Mucosa of descending colon (tissue), 3 donors: ENCODE measurements at places on chromosomes 1 and 21.

GRCh38 chr1:170620164-170620563, 43.8 kb upstream of the PRRX1 start:
- no peak for DNase-seq

DNA sequence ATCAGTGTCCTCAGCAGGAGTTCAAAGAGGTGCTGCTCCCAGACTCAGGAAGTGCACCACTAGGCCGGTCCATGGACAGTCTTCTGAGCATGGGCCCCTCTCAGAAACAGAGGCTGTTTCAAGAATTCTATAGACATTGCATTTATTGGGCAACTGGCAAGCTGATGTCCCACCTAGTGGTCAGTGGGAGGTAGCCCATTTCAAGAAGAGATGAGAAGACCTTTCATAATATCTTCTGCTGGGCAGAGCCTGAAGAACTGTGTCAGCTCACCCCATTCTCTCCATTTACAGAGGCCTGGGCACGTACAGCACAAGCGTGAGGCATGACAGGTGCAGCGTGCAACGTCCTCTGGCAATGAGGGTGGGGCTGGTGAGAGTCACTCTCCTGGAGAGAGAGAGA, 216.0 kb downstream of the DYRK1A start:
- DNase-seq = no peak

DNA sequence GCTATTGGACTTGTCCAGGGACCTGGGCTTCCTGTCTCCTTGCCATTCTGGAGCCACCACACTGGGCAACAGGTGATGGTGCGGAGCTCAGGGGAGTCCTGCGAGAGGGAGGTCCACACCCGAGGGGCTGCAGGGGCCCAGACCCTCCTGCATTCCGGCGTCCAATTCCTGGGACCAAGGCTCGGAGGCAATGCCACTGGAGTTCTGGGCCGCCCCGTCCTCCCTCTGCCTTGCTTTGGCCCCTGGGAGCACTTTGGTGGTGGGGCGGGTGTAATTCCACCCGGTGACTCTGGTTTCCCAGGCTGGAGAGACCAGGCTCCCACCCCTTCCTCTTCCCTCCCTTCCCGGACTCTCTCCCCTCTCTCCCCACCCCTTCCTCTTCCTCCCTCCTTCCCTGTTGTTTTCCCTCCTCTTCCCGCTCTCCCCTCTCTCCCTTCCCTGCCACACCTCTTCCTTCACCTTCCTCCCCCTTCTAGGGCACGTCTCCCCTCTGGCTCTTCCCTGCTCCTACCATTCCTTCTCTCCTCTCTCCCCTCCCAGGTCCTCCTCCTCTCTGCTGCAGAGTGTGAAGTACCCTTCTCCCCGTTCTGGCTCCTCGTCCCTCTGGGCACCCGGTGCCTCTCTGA, 2.0 kb downstream of the PRKCZ start:
- DNase-seq = peak; percentile 40

- DNase-seq = peak; percentile 68
These were observed 64.9 kb upstream of the FCGR2A start for GRCh38 chr1:161440312-161440894.

GRCh38 chr1:67555461-67556296, 125.5 kb upstream of the SERBP1 start:
- DNase-seq = no peak

DNA sequence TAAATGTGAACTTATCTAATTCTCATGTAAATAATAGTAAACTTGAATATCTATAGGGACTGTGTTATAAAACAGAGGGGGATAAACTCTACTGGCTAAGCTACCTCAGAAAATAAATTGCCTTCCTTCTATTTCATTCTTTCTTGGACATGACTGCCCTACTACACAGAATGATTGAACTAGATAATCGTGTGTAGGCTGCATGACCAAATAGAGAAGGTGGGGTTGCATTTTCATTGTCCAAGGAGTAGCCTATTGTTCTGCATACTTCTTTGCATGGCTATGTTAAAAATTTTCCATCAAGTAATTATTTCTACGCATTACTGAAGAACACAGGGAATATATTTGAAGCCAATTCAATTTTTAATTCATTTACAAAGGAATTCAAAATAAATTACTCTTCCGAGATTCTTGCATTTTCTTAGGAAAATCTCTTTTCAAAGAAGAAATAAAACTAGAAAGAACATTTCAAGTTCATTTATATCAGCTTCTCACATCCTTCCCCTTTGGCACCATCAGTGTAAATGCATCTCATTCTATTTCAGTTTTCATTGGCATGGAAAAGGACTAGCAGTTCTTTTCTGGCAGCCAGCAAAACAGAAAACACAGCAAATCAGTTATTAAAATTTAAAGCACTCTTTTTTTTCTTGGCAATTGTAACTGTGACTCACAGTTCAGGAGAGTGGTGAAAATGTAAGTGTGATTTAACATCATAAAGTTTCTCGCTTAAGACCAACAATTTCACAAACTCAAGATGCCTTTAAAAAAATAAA, 714.7 kb downstream of the NCAM2 start:
- DNase-seq = no peak

DNA sequence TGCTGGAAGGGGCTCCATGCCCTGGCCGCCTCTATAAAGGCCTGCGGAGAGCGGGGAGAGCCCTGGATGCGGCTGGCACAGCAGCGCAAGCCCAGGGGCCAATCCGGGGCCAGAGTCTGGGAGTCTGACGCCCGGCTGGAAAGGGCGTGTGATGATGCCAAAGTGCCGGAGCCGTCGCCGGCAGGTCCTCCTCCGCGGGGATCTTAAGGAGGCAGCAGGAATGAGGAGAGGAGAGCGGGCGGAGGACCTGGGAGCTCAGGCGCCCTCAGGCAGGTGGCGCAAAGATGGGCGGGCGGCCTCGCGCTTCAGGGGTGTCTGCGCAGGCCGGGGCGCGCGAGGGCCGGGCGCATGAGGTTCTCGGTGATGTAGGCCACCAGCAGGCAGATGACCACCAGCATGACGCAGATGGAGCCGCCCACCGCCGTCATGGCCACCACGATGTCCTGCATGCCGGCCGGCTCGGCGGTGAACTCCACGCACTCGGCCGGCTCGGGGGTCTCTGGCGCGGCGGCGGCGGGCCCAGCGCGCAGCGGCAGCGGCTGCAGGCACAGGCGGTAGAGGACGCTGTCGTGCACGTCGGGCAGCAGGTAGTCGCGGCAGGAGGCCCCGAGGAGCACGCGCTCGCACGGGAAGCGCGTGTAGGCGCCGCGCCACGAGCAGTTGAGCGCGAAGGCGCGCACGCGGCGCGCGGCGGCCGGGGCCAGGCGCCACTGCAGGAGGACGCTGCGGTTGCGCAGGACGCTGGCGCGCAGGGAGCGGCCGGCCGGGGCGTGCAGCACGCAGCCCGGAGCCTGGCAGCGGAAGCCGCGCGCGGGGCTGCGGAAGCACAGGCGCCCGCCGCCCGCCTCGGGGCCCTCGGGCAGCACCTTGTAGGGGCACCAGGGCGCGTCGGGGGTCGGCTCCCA, 653 bp downstream of the FNDC10 start:
- DNase-seq = no peak

DNA sequence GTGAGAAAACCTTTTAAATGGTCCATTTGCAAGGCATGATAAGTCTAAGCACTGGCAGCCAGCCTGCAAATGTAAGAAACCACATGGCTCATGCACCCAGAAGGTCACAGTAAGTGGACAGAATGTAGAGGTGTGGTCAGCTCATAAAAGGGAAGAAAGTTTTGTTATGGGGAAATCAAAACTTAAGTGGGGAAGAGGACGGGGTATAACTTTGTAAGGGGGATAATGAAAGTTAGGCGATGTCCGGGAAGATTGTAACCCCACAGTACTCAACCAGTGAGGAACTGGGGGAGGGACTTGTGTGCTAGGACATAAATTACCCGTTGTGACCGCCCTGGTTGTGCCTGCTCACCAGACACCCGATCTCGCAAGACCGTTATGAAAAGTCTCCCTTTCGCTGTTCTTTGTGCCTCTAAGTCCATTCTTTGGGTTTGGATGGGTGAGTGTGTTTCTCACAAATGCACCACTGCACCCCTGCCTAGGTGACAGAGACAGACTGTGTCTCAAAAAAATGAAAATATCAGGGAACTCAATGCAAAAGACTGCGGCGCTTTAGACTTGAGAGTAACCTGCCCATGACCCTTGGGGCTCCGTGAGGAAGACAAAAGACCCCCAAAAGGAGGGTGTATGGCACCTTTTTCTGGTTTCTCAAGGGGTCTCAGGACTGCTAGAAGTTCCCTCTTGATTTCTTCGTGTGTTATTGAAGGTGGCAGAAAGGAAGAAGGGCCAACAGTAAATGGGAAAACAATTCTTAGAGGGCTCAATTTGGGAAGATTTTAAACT, 28.6 kb upstream of the ZNF496 start:
- DNase-seq = peak; percentile 21

- DNase-seq = no peak
These were observed 50.3 kb downstream of the CHD1L start for GRCh38 chr1:147292631-147293251.

GRCh38 chr1:183898001-183898396, 93.1 kb downstream of the RGL1 start:
- DNase-seq = no peak

GRCh38 chr1:234932511-234933430, 195.9 kb downstream of the TOMM20 start:
- no peak for DNase-seq

GRCh38 chr1:118335331-118335732, 150.3 kb upstream of the SPAG17 start:
- no peak for DNase-seq

DNA sequence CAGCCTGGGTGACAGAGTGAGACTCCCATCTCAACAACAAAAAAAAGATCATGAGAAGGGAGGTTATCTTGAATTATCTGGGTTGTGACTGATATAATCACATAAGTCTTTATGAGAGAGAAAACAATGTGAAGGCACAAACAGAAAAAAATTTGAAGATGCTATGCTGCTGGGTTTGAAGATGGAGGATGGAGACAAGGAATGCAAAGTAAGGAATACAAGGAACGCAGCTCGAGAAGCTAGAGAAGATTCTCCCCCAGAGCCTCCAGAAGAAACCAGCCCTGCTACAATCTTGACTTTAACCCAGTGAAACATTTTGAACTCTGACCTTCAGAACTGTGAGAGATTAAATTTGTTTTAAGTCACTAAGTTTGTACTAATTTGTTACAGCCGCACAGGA, 15.1 kb downstream of the EVI5 start:
- no peak for DNase-seq

DNA sequence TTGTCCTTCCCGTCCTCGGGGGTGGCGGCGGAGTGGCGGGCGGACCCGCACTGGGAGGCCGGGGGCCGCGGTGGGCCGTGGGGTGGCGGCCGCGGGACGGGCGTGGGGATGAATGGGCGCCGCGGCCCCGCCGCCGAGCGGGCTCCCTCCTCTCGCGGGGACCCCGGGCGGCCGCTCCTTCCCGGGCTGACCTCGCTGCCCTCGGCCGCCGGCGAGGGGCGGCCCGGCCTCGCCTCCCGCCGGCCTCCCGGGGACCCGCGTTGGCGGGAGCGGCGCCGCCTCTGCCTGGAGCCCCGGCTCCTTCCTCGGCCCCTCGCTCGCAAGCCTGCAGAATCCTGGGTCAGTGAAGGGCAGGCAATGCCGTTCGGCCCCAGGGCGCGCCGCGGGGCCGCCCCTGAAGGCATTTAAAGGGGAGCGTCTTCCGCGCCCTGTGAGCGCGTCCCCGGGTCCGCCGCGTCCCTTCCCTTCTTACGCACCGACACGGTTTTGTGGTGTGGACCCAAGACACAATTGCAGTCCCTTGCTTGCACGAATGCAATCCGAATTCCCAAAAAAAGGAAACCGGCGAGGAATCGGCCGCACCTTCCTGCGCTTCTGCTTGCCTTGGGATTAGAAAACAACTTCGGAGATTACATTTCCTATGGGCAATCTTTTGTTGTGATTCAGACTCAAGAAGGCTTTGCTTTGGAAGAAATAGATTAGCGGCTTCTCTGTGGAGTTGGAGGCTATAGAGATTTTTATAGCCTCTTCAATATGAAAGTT, 776 bp downstream of the ITSN1 start:
- DNase-seq = peak; percentile 71

GRCh38 chr1:119874186-119874585, 22.1 kb downstream of the ADAM30 start:
- no peak for DNase-seq

GRCh38 chr1:227947676-227948492, at the start of gene WNT9A:
Gene WNT9A (minus strand): TSS chr1:227947932. CDS start chr1:227947887, 45 bp downstream.
- peak; percentile 58 for DNase-seq

DNA sequence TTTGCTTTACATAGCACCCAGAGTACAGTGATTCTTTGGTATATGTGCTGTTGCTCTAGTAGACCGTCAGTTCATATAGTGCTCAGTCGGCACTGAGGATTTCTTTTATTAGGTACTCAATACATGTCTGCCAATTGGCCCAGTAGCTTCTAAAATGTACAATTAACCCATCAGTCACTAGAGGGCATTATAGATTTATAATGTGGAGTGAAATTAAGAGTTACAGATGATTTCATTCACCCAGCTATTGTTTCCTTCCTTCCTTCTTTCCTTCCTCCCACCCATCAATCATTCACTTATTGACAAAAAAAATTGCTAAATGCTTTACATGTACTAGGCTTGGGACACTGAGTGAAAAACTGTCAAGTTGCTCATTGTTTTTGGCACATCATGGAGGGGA, 263.6 kb upstream of the USP24 start:
- DNase-seq = no peak

GRCh38 chr1:21657456-21658190, 11.5 kb downstream of the RAP1GAP start:
- no peak for DNase-seq
